8988T (cell line): ENCODE measurements at places on chromosomes 13 and 19.

DNA sequence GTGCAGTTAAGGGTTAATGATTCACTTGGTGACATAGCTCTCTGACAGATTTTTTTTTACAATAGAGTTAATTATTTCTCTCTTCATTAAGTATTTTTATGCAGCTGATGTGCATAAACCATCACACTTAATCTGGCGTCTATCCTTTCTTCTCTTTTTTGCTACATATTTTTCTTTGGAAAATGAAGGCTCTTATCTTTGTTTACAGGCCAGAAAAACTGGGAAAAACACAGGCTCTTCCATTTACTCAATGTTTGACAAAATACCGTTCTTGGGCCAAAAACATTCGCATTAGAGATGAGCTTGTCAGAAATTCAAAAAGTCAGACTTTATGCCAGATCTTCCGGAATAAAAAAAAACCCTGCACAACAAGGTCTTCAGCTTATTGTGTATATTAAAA is 12.0 kb downstream of the ZNF253 start:
- no peak for DNase-seq

DNA sequence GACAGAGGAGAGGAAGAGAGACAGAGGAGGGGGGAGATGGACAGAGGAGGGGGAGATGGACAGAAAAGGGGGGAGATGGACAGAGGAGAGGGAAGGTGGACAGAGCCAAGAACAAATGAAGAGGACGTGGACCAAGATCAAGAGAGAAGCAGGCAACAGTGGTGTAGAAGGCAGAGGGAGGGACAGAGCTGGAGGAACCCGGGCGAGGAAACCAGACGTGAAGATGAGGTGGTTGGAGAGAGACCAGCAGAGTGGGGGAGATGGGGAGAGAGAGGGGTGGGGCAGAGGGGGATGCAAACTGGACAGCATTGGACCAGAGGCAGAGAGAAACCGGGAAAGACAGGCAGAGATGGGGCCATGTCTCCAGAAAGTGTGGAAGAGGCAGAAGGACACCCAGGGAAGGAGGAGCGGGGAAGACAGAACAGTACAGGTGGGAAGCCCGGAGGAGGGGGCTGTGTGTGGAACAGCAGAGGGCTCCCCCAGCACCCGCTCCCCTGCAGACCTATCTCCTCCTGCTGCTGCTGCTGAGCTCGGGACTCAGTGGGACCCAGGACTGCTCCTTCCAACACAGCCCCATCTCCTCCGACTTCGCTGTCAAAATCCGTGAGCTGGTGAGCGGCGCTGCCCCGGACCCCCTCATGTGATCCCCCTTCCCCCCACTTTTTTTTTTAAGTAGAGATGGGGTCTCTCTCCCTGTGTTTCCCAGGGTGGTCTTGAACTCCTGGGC is 1.3 kb downstream of the FLT3LG start:
- DNase-seq: no peak

DNA sequence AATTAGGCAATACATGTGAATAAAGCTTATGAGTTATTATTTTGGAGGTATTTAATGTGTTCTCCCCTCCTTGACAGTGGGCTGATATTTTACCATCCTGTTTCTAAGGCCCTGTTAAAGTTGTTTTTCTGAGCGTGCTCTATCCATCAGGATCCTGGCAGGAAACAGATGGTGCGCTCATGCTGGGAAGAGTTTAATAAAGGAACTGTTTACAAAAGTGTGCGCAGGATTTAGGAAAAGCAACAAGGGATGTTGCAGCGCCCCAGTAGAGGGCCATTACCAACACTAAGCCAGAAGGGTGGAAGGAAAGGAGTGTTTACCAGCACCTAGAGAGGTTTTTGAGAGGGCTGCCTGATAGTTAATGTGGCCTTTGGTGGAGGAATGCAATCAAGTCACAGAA is 374.5 kb downstream of the KCNRG start:
- DNase-seq: no peak

GRCh38 chr19:48319647-48320541 is 5.5 kb upstream of the EMP3 start:
- no peak for DNase-seq
